Activated T-cell treated with anti-CD3 and anti-CD28 coated beads for 24 hours (primary cell): ENCODE measurements at places on chromosomes 2 and 18.

GRCh38 chr2:56183643-56184499 lies at the start of gene CCDC85A:
CCDC85A (plus strand) TSS chr2:56183990; CDS start chr2:56184625, 635 bp downstream.
- DNase-seq = peak; percentile 52

DNA sequence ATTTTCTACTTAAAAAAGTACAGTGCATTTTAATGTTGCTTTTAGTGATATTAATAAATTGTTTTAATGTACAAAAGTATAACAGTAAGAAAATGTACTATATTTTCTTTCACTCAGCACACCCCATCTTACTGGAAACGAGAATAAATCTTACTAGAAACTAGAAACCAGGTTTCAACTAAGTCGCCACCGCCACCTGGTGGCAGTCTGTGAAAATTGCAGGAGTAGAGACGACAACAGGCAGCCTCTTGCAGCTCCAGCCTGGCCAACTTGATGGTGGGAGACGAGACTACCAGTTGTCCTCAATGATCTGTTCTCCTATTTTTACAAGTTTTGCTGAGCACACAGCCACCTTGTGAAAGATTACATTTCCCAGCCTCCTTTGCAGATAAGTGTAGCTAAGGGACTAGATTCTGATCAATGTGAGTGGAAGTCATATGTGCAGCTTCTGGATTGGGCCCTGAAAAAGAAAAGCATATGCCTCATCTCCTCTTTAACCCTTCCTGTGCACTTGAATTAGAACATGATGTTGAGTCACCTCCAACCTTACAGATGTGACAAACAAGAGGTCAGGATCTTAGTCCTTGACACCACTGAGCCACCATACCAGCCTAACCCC lies 8.7 kb downstream of the OTOF start:
- peak; percentile 55 for DNase-seq

GRCh38 chr2:65061146-65061909 lies 5.1 kb downstream of the CEP68 start:
- no peak for DNase-seq

DNA sequence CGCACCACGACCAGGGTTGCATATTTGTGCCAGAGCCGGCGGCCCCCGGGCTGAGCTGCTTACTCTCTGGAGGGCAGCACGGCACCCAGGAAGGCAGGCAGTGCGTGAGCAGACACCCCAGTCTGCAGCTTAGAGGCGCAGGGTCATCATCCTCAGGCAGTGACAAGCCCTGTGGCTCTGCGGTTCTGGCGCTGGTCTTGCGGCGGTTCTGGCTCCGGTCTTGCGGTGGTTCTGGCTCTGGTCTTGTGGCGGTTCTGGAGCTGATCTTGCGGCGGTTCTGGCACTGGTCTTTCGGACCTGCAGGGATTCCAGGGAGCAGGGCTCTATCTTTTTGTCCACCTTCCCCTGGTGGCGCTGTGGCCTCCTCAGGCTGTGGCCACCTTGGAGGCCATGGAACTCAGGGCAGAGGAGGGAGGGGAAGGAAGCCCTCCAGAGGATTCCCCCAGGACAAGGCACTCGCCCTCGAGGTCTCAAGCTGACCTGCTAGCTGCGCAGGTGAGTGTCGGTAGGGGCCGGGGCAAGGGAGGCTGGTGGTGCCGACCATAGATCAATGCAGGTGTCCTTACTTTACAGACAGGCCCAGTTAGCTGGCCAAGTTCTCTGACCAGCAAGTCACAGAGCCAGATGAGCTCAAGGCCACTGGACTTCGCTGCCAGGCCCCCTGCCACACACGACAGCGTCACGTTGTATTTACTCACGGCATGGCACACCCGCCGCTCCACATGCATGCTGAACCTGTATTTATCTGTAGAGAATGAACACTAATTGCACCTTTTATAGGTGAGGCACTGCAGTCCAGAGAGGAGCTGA lies 14.9 kb downstream of the ESPNL start:
- DNase-seq = no peak

DNA sequence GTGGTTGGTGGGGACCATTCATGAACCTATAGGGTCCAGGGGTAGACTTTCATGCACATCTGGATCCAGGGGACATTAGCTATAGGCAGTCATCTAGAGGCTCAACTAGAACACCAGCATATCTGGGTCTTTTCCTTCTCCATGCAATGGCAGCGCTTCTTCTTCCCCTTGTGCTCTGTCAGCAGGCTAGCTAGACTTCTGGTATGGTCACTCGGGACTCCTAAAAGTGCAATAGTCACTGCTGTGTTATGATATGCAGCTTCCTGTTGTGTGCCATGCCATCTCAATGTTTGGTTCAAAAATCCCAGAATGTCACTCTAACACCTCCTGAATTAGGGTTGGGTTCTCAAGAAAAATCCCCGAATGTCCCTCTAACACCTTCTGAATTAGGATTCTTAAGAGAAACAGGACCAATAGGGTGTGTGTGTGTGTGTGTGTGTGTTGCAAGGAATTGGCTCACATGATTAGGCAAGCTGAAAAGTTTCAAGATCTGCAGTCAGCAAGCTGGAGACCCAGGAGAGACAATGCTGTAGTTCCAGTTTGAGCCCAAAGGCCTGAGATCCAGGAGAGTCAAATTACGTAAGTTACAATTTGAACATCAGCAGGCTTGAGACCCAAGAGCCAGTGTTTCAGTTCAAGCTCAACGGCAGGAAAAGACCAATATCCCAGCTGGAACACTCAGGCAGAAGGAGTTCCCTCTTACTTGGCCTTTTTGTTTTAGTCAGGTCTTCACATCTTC lies 97.1 kb upstream of the LTBP1 start:
- no peak for DNase-seq

- DNase-seq = no peak
These were observed 135.7 kb downstream of the NFATC1 start for GRCh38 chr18:79531386-79531785.

DNA sequence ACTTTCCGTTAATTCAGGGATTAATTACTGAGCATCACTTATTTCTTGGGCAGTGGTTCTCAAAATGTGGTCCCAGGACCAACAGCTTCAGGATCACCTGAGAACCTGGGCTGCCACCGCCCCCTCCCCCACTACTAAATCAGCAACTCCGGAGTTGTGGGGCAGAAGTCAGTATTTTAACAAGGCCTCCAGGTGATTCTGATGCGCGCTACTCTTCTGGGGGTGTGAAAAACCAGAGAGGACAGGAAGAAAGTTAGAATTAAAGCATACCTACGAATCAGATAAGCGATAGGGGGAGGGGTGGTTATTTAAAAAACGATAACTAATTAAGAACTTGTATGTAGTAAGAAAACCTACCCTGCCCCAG lies 319 bp downstream of the ZSCAN30 start:
- DNase-seq = no peak

DNA sequence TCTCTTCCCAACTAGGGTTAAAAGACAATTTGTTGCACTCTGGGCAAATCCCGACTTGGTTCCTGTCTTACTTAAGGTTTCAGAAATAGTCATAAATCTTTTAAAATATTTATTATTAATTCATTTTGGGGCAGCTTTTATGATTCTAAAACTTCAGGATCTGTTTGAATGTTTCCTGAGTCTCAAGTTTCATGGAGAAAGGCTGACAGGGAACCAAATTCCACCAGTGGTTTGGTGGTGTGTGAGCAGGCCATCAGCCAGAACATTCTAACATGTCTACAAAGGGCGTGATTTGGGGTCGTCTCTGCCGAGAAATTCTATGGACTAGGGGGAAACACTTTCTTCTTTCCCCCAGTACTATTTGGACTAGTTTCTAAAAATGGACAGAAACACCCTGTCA lies 366.4 kb downstream of the ZNF521 start:
- DNase-seq = no peak

DNA sequence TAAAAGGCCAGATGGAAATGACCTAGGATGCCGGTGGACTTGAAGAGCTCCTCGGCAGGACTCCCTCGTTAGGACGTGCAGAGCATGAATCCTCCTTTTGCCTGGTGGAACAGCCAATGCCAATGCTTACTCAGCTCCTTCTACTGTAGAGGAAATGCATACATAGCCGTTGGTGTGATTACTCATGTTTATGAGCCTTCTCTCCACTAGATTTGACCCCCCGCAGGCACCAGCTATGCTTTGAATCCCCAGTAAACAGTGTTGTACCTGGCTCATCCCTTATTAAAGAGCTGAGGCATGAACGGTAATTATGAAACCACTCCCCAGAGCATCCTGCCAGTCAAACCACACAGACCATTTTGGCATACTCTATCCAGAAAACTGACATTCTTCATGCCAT lies 172.8 kb downstream of the ANTXR1 start:
- DNase-seq = no peak

DNA sequence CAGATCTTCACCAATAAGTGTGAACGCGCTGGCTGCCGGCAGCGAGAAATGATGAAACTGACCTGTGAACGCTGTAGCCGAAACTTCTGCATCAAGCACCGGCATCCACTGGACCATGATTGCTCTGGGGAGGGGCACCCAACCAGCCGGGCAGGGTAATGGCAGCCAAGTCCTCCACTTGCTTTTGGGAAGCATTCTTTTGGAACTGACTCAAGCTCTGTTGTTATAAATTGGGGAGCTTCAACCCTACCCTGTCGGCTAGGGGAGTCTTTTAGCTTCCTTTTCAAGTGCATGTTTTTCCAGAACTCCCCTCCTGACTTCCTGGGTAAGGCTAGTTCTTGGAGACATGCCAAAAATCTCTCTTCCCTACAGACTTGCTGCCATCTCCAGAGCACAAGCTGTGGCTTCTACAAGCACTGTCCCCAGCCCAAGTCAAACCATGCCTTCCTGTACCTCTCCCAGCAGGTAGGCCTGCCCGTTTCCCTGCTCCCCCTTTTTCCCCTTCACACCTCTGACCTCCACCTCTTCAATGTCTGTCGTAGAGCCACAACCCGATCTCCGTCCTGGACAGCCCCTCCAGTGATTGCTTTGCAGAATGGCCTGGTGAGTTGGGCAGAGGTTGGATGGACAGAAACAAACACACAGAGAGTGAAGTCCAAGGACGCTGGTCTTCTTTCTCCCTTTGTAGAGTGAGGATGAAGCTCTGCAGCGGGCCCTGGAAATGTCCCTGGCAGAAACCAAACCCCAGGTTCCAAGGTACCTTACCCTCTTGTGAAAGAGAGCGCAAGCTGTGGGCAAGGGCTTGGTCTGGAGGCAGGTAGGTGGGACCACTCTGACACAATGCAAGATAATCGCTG lies 1.5 kb downstream of the ZFAND2B start:
- DNase-seq = no peak

DNA sequence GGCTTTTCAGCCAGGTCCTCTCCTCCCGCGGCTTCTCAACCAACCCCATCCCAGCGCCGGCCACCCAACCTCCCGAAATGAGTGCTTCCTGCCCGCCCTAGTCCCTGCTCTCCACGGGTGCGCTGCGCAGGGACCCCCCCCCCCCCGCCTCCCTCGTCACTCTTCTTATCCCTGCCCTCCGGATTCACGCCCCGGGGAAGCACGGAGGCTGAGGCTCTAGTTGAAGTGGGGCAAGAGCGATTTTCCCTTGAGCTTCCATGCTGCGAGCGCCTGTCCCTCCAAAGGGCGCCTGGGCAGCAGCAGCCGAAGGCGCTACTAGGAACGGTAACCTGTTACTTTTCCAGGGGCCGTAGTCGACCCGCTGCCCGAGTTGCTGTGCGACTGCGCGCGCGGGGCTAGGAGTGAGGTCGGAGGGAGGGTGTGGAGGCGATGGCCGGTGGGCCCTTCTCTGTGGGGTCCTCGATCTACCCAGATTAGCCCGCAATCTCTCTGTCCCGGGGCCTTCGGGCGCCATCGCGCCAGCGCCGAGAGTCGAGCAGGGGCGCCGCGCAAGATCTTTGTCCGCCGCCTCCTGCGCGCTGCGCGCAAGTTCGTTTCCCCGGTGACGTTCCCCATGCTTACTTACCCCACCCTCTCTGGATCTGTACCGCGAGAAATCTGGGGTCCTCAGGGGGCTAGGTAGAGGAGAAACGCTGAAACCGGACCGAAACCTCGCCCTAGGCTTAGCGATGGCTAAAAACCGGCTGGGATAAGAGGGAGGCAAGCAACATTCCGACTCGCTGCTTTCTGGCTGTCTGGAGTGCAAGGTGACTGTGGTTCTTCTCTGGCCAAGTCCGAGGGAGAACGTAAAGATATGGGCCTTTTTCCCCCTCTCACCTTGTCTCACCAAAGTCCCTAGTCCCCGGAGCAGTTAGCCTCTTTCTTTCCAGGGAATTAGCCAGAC lies 677 bp downstream of the GAD1 start:
- DNase-seq = no peak

DNA sequence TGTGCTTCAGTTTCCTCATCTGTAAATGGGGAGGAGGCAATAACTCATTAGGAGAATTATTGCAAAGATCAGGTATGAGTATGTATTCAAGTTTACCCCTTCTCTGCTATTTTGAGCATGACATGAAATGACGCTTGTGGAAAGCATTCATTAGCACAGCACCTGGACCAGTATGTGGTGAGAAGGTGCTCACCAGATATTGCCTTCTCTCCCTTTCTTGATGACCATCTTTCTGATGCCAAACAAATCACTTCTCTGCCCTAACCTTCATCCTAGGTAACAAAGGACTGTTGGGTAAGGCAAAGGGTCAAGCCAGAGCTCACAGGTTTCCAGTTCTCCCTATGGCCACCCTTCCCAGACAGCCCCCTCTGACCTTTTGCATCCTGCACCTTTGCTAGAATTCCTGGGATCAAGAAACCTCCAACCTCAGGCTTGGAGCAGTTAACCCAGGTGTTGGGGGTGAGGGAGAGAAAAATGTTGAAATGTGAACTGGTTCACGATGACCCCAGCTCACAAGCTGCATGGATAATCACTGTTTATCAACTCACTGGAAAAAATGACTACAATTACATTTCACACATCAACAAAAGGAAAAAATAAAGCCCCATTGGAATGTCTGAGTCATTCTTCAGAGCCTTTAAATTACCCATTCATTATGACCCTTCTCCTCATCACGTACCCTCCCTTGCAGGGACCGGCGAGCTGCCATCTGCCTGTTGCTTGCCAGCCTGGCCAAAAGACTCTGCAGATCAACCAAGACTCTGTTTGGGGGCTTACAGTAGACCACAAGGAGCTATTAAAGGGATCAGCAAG lies 41.6 kb downstream of the LBH start:
- no peak for DNase-seq

DNA sequence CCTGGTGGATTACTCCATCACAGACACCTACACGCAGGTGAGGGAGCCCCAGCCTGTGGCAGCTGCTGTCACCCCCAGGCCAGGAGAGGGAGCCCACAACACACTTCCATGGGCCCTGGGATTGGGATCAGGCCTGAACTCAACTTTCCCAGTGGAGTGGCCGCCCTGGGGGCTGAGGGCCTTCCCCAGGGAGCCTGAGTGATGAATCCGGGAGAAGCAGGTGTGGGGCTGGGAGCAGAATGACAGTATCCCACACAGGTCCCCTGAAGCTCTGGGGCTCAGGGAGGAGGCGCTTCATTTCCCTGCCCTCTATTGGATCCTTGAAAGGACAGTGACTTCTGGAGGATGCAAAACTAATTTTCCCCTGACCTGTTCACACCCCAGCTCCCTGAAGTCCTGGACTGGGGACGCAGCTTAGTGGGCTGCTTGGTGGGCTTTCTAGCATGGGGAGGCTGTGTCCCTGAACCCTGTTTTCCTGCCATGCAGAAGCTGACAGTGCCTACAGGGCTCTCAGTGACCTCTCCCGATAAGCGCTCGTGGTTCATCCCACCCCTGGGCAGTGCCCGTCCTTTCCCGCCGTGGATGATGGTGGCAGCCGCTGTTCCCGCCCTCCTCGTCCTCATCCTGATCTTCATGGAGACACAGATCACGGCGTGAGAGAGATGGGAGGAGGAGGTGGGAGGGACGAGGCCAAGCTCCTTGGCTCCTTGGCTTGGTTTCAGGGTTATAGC lies 11.0 kb downstream of the SLC4A3 start:
- DNase-seq = no peak

- no peak for DNase-seq
These were observed 17.8 kb downstream of the CRIM1 start for GRCh38 chr2:36373149-36373926.

- no peak for DNase-seq
These were observed 580.1 kb downstream of the ZEB2 start for GRCh38 chr2:143939626-143940330.

- no peak for DNase-seq
These were observed 278.1 kb downstream of the DCDC2C start for GRCh38 chr2:3981446-3981987.
